NCI-H460 (cell line): ENCODE measurements at places on chromosomes 1 and 21. TPM values are rescaled to one million over a fixed set of nuclear protein-coding genes. Genes with fewer than 3 reads are reported as not detected.

The CDA gene
- total RNA-seq = 0.35 TPM in 1 of 2 replicates, not detected in the other

The BATF3 gene
- 5.3 and 7.6 TPM in 2 replicates for total RNA-seq

The LAMB3 gene
- total RNA-seq = 19.1 and 19.7 TPM in 2 replicates

The VASH2 gene
- total RNA-seq = 1.3 and 2.8 TPM in 2 replicates

The KIFAP3 gene
- total RNA-seq = 22.9 and 25.1 TPM in 2 replicates
